Activated CD8-positive, alpha-beta memory T cell treated with anti-CD3 and anti-CD28 coated beads, Interleukin-2, amount 50 U/mL, for 48 hours (primary cell): ENCODE measurements at places on chromosomes 7 and 10.

- DNase-seq = no peak
Measured at GRCh38 chr10:82889728-82890127, 1014.7 kb downstream of the NRG3 start.

- no peak for DNase-seq
Measured at GRCh38 chr7:154419344-154419743, 367.1 kb downstream of the DPP6 start.

DNA sequence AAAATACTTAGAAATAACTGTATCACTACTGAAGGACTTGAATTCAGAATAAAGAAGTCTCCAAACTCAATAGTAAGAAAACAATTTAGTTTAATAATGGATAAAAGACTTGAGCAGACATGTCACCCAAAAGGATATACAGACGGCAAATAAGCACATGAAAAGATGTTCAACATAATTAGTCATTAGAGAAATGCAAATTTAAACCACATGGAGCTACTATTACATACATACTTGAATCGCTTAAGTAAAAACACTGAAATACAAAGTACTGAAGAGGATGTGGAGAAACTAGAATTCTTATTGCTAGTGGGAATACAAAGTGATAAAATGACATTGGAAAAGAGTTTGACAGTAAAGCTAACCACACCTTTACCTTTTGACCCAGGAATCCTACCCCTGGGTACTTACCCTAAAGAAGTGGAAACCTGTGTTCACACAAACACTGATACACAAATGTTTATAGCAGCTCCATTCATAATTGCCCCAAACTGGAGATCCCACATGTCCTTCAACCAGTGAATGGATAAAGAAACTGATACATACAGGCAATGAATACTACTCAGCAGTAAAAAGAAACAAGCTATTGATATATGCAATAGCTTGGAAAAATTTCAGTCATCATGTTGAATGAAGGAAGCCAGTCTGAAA is 54.3 kb upstream of the NFKB2 start:
- DNase-seq = no peak

DNA sequence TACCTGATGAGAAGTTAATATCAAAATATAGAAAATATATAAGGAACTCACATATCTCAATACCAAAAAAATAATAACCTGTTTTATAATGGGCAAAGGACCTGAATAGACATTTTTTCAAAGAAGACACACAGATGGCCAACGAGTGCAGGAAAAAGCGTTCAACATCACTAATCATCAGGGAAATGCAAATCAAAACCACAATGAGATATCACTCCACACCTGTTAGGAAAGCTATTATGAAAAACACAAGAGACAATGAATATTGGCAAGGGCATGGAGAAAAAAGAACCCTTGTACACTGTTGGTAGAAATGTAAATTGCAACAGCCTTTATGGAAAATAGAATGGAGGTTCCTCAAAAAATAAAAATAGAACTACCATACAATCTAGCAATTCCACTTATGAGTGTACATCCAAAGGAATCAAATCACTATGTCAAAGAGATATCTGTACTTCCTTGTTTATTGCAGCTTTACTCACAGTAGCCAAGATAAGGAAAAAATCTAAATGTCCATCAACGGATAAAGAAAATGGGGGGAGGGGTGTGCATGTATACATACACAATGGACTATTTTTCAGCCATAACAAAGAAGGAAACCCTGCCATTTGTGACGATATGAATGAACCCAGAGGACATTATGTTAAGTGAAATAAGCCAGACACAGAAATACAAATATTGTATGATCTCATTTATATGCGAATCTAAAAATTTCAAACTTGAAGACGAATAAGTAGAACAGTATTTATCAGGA is 3.6 kb upstream of the ALOX5 start:
- no peak for DNase-seq

- DNase-seq = no peak
Measured at GRCh38 chr7:14071045-14071444, 81.6 kb upstream of the ETV1 start.
